ENCODE measurements at places on chromosomes 7 and 10.
A peak's percentile ranks its signal among the peaks of the same experiment; 100 is the strongest.

DNA sequence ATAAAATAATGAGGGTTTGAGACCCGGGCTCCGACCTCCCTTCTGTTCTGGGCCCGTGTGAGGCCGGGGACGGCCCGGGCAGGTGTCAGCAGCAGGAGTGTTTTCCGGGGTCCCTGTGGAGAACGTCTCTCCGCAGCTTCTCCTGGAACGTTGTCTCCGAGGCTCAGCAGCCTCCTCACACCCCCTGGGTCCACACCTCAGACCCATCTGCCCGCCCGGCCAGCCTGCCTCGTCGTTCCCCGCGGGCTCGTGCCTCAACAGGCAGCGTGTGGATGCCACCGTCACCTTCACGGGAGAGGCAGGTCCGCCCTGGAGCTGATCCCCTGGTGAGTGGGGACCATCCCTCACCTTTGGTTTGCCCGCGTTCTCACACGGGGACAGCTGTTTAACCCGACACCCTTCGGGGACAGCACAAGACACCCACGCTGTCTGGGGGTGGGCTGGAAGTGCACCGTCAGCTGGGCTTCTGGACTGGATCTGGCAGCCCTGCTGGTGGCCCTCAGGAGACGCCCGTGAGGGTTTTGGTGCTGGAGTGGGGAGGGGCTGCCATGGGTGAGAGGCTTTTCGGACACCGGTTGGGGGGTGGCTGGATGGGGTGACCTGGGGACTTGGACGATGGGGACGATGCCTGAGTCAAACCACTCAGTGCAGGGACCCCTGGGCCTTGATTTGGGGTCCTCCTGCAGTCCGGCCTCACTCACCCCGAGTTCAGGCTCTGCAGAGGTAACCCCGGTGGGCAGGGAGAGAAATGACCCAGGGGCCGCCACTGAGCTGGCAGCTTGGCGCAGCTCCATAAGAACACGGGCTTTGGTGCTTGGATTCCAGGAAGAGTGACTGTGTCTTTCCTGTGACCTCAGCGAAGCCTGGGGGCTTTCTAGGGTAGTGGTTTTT is 131.7 kb downstream of the DNAJB6 start:
- DNase-seq: no peak

DNA sequence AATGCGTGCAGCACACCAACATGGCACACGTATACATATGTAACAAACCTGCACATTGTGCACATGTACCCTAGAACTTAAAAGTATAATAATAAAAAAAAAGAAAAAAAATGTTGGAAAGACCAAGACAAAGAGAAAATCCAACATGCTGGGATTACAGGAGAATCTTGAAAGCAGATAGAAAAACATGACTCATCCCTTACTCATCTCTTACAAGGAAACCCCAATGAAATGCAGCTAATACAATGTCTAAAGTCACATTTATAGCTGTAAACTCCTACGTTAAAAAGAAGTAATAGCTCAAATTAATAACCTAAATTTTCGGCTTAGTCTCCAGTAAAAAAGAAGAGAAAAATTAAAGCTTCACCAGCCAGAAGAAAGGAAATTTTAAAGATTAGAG is 47.5 kb upstream of the DGKB start:
- DNase-seq: no peak

GRCh38 chr10:71348850-71349249 is 29.8 kb downstream of the SLC29A3 start:
- DNase-seq: no peak

DNA sequence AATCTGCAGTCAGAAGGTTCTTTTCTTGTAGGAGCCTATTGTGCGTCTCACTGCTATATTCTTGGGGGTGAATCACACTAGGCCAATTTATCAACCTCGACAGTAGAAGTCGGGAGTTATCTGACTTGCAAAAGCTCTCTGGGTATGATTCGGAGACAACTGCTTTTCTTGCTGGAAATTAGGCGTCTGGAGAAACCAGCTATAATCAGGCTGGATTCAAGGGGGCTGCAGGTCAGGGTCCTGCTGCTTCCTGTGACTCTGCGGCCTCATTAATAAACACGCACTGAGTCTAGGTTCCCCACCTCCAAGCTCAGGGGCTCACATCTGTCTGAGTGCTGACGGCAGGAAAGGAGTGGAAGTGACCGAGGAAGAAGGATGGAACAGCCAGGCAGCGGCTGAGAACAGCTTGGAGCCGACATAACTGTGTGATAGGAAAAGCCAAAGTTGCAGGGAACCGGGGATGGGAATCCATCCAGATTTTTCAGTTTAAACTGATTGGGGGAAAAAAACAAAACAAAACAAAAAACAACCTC is 184.6 kb downstream of the FANK1 start:
- DNase-seq: no peak

- DNase-seq: peak; percentile 80
These were observed 19.8 kb downstream of the DNAJB12 start for GRCh38 chr10:72334825-72335393.

GRCh38 chr7:36084485-36085091 is 68.5 kb upstream of the EEPD1 start:
- no peak for DNase-seq

GRCh38 chr7:134878746-134879357 is 99.4 kb downstream of the CALD1 start:
- no peak for DNase-seq

DNA sequence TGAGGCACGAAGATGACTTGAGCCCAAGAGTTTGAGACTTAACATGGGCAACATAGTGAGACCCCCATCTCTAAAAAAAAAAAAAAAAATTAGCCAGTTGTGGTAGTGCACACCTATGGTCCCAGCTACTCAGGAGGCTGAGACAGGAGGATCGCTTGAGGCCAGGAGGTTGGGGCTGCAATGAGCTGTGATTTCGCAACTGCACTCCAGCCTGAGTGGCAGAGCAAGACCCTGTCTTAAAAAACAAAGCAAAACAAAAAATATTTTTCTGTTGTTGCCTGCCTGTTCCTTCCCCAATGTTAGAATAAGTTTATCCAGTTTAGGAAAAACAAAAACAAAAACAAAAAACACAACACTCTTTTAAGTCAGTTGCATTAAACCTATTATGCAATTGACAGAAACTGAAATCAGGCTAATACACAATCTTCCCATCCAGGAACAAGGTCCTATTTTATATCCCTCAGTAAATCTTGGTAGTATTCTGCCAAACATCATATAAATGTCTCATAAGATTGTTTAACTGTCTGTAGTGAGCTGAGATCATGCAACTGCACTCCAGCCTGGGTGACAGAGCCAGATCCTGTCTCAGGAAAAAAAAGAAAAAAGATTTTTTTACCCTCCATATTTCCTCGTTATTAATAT is 4.9 kb downstream of the PILRA start:
- no peak for DNase-seq

DNA sequence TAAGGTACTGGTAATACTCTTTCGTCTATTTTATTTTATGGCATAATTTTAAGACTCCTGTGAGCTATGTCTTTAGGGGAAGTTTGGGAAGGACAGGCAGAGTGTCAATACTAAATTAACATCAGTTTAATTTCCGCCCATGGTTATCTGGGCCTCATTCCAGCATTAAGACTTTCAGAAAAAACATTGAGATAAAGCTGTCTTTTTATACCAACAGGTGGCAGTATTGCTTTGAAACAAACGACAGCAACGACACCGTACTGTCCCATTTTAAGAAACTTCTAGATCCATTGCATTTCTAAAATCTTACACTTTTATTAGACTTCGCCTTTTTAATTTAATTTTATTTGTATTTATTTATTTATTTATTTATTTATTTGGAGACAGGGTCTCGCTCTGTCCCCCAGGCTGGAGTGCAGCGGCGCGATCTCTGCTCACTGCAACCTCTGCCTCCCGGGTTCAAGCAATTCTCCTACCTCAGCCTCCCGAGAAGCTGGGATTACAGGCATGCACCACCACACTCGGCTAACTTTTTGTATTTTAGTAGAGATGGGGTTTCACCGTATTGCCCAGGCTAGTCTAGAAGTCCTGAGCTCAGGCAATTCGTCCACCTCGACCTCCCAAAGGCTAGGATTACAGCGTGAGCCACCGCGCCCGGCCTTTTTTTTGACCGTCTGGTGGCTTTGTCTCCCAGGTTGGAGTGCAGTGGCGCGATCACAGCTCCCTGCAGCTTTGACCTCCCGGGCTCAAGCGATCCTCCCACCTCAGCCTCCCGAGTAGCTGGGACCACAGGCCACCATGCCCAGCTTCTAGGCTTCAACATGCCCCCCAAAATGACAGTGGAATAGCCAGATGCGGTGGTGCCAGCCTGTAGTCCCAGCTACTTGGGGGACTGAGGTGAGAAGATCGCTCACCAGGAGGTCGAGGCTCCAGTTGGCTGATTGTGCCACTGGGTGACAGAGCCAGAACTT is 78.7 kb upstream of the C1GALT1 start:
- DNase-seq: no peak

- no peak for DNase-seq
These were observed 14.3 kb downstream of the AQP1 start for GRCh38 chr7:30925913-30926312.

GRCh38 chr10:80506189-80506575 is 31.5 kb upstream of the SH2D4B start:
- no peak for DNase-seq

GRCh38 chr7:76343294-76343930 is 15.4 kb downstream of the YWHAG start:
- no peak for DNase-seq

- no peak for DNase-seq
These were observed 91.3 kb downstream of the CD36 start for GRCh38 chr7:80729591-80730320.

GRCh38 chr7:34138483-34138882 is 233.1 kb downstream of the BMPER start:
- no peak for DNase-seq

GRCh38 chr10:85874208-85874607 is 492.4 kb downstream of the GRID1 start:
- no peak for DNase-seq

GRCh38 chr7:115086146-115086841 is 164.4 kb downstream of the MDFIC start:
- no peak for DNase-seq

DNA sequence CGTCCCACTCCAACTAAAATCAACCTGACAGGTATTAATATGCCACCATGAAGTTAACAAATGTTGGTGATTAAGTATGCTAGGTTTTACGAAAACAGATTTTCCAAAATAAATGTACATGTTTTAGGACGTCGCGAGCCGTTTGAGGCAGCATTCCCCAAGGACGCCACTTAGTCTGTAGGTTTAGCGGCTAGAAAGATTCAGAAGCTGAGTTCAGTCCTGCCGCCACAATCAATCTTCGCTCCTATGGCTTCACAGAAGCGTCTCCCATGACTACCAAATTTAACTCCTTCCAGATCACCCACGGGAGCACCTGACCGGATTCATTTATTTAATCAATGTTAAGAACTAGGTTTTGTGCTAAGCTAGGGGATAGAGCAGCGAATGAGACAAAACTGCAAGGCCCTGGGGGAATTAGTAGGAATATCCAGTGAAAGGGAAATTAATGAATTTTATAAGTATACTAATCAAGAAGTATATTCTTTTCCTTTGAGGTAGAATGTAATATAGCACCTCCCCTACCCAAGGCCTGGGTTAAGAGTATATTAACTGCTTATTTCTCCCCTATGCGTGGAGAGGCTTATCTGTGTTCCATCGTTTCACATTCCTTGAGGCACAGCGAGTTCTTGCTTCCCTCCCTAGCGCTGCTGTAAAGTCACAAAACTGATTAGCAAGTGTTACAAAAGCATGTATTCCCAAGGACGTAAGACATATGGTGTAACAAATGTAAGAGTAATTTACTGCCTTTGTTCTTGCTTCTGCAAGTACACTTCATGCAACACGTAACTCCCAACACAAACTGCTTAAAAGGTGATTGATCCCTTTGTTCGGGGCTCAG is 994 bp upstream of the CYP51A1 start:
- no peak for DNase-seq

DNA sequence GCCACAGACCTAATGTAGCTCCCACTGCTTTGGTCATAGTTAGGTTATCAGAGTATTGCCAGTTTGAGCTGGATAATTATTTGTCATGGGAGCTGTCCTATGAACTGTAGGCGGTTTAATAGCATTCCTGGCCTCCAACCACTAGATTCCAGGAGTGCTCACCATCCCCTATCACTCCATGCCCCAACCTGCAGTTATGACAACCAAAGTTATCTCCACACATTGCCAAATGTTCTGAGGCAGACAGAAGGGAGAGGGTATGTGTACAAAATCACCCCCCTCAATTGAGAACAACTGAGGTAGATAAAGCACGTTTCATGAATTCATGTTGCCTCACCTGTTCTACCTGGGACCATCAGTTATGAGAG is 119.0 kb upstream of the CACUL1 start:
- DNase-seq: no peak

- no peak for DNase-seq
These were observed 26.7 kb downstream of the PIK3CG start for GRCh38 chr7:106891548-106892410.

DNA sequence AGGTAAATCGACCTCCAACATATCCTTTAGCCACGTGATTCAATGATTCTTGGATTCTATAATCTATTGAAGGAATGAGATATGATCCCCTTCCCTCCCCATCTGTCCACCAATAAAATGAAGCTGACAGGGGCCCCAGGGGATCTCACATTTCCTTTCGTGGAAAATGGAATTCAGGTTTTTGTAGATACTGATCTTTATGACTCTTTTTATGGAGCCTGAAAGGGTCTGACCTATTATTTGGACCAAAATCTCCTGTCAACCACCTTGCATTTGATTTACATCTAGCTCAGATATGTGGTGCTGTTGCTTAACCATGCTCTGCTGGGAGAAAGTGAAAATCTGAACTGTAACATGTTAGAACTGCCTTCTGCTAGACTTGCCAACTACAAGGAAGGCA is 234.0 kb upstream of the CXCL12 start:
- no peak for DNase-seq

DNA sequence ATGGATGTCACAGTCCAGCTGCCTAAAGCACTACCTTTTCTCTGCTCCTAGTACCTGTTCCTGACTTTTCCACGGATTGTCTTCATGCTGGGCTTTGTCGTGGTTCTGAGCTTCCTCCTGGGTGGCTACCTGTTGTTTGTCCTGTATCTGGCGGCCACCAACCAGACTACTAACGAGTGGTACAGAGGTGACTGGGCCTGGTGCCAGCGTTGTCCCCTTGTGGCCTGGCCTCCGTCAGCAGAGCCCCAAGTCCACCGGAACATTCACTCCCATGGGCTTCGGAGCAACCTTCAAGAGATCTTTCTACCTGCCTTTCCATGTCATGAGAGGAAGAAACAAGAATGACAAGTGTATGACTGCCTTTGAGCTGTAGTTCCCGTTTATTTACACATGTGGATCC is 1.3 kb upstream of the INTS15 start:
- DNase-seq: no peak

DNA sequence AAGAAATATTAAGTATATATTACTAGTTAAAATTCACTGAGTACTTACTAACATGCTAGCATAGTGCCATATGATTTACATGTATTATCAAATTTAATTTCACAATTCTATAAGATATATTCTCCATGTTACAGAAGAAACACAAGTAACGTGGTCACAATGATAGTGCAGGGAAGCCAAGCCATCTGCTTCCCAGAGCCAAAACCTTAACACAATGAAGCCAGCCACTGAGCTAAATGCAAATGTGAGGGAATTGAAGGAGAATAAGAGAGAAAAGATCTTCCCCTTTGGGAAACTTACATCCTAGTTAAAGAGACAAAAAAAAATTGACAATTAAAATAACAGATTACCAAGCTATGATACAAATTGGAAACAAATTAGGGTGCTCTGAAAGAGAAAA is 63.6 kb downstream of the ELAPOR2 start:
- no peak for DNase-seq
